ENCODE measurements at places on chromosomes 3 and 15.

DNA sequence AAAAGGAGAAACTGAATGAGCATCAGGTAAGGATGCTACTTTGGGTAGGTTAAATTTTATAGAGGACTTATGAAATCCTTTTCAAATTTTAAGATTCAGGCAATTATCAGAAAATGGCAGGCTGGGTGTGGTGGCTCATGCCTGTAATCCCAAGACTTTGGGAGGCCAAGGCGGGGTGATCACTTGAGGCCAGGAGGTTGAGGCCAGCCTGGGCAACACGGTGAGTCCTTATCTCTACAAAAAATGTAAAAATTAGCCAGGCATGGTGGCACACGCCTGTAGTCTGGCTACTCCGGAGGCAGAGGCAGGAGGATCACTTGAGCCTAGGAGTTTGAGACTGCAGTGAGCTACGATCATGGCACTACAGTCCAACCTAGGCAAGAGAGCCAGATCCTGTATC lies 23.1 kb downstream of the DCUN1D1 start:
- DNase-seq, result no peak

GRCh38 chr3:178060407-178060806 lies 475.8 kb upstream of the KCNMB2 start:
- DNase-seq, result no peak

DNA sequence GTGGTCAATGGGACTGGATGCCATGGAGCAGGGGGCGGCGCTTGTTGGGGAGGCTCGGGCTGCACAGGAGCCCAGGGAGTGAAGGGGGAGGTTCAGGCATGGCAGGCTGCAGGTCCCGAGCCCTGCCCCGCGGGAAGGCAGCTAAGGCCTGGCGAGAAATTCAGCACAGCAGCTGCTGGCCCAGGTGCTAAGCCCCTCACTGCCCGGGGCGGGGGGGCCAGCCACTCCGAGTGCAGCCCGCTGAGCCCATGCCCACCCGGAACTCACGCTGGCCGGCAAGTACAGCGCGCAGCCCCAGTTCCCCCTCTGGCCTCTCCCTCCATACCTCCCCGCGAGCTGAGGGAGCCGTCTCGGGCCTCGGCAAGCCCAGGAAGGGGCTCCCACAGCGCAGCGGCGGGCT lies 11.3 kb downstream of the KLHDC8B start:
- no peak for DNase-seq

DNA sequence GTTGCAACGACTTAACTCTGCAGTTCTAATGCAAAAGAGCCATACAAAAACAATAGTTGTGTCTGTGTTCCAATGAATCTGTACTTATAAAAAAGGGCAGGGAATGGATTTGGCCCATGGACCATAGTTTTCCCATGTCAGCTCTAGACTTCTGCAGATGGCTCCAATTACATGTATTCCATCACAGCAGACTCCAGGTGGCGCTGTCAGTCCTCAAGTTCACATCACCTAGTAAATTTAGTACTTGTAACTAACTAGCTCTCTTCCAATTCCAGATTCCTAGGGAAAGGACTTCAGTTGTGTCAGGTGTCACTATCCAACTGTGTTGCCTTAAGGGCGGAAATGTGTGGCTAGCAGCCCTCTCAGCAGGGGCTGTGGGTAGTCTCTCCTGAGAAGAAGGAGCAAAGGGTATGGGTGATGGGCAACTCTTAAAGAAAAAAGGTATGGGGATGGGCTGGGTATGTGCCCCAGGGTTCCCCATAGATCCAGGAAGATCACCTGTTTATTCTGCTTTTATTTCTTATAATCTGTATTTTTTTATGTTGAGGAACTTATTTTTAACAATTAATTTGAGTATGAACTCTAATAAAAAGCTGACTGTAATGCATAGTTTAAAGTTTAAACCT lies 36.2 kb downstream of the BBS4 start:
- DNase-seq, result peak; percentile 52

- DNase-seq, result no peak
These were observed 32.1 kb downstream of the KIF9 start for GRCh38 chr3:47250309-47251060.

- DNase-seq, result no peak
These were observed 11.5 kb upstream of the MAP3K13 start for GRCh38 chr3:185351396-185351795.

DNA sequence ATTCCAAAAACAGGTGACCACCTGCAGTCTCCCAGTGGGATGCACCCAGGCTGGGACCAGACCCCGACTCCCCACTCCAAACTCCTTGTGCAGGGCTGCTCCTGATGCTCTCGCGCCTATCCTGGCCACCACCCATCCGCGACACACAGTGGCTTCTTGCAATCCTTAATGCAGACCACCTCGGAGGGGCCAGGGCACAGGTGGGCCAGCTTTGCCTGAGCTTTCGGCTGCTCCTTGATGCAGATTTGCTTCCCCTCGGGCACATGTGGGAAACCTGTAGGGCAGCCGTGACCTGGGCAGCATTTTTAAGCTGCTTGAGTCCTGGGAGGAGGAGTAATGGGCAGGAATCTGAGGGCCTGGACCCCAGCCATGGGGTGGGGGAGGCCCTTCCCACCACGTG lies 18.9 kb downstream of the SLC6A11 start:
- no peak for DNase-seq

DNA sequence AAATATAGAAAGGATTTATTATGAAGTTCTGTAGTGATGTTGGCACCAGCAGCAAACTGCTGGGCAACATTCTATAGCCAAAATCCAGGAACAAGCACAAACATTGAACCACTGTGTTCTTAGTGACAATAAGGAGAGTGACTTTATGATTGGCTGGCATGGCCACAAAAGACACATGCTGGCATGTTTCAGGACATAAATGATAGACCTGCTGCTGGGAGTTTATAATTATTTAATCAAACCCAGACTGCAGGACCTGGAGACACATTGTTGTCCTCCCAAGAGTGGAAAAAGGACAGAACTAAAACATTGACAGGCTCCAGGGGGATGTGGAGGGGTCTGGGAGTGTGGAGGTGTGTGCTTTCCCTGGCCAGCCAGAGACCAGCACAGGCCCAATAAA lies 255.3 kb upstream of the LRTM1 start:
- DNase-seq, result no peak

- DNase-seq, result no peak
These were observed 43.2 kb downstream of the MAP2K5 start for GRCh38 chr15:67585681-67586080.

Data from GM12864 (cell line).